ENCODE measurements at places on chromosomes 2 and 18.

GRCh38 chr2:186590759-186591505 lies 1.1 kb downstream of the ITGAV start:
- peak; percentile 12 for DNase-seq

DNA sequence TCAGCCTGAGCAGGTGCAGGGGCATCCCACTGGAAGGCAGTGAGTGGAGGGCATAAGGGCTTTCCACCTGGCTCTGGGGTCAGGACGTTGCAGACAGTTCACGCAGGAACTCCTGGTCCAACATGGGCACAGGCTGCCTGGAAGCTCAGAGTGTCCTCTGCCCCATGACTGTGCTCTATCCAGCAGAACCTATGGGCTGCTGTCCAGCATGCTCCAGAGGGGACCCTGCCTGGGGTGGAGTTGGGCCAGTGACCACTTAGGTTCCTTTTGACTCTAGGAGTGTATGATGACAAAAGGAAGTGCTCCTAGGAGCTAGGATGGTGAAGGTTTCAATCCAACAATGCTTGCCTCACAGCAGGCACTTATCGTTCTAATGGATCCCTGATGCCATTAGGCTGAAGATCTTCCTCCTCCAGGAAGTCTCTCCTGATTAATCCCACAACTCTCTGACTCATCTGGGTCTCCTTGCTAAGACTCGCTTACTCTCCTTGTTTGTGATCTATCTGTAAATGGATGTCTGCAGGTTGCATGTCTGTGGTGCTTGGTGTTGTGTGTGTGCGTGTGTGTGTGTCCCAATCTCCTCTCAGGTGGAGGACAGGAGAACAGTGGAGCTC lies 224.0 kb downstream of the CELF4 start:
- no peak for DNase-seq

DNA sequence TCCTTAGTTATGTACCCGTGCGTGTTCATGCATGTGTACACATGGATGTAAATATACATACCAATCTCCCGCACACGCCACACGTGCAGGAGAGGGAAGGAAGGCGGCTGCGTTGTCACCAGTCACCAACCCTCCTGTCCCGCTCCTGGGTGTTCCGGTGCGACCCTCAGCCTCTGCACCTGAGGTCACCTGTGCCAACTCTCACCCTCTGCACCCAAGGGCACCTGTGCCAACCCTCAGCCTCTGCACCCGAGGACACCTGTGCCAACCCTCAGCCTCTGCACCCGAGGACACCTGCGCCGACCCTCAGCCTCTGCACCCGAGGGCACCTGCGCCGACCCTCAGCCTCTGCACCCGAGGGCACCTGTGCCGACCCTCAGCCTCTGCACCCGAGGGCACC lies 192.8 kb upstream of the SALL3 start:
- no peak for DNase-seq

DNA sequence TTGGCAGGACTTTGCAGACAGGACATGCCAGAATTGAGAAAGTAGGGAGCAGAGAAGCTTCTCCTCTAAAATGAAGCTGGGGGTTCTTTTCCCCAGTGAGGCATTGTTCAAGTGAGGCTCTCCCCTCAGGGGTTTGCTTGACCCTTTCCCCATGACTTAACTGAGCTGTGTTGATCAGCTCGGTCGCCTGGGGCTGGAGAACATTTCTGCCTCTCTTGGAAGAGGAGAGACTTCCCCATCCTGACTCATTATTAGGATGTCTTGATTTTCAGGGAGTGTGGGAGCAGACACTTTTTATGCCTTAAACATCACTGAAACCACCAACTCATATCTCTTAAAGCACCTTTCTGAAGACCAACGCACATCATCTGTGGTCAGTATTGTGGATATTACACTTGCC lies 27.9 kb upstream of the GLI2 start:
- no peak for DNase-seq

- no peak for DNase-seq
Observed at GRCh38 chr2:30396436-30397232, 50.4 kb upstream of the LCLAT1 start.

DNA sequence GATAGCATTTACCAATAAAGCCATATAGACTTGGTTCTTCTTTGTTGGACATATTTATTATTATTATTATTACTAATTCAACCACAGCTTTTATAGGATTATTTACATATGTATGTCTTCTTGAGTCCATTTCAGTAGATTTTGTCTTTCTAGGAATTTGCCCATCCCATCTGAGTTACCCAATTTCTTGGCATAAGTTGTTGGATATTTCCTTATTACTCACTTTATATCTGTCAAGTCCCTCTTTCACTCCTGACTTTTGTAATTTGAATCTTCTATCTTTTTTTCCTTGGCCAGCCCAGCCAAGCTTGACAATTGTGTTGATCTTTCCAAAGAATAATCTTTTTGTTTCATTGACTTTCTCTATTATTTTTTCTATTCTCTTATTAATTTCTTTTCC lies 543.7 kb downstream of the SUCLG1 start:
- DNase-seq, result no peak
